ENCODE measurements at places on chromosomes 2 and 18.

DNA sequence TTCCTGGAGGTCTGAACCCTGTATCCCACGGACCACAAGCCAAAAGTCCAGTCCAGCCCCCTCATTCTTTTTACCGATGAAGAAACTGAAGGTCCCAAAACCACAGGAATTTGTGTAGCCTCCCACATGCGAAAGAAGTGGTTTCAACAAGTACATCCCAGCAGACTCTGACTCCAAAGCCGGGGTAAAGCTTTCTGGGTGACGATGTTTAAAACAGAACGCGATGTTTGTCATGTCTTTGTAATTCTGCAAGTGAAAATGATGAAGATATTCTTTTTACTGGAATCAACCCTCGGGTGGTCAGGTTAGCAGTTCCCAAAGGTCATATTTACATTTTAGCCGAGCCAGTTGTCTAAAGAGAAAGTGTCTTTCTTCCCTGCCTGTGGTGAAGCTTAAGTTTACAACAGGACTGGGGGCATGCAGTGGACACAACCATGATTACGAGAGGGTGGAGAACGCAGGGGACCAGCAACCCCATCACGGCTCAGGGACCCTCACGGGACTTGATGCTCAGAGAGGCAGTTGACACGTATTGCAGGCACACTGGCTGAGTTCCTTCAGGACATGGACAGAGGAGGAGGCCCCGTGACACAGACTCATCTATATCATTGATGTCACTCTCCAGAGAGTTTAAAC lies 17.8 kb upstream of the TMEM131 start:
- no peak for DNase-seq

- peak; percentile 72 for DNase-seq
Measured at GRCh38 chr2:12796657-12797056, 79.9 kb downstream of the TRIB2 start.

DNA sequence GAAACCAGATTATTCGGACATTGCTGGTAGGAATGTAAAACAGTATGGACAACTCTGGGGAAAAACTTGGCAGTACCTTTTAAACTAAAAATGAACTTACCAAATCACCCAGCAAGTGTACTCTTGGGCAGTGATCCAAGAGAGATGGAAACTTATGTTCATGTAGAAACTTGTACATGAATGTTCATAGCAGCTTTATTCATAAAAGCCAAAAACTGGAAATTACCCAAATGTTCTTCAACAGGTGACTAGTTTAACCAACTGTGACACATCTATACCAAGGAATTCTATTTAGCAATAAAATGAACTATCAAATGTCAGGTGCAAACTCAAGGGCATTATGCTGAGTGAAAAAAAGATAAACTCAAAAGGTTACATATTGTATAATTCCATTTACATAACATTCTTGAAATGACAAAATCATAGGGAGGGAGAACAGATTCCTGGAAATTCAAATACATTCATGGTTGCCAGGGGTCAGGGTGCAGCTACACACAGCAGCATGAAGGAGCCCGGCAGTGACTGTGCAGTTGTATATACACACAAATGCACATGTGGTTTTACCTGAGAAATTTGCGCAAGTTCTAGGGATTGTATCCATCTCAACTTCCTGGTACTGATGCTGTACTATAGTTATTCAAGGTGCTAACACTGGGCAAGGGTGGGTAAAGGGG lies 3.5 kb upstream of the RNU4ATAC start:
- DNase-seq: no peak

GRCh38 chr2:238030422-238031155 lies 30.2 kb upstream of the SCLY start:
- DNase-seq: no peak

DNA sequence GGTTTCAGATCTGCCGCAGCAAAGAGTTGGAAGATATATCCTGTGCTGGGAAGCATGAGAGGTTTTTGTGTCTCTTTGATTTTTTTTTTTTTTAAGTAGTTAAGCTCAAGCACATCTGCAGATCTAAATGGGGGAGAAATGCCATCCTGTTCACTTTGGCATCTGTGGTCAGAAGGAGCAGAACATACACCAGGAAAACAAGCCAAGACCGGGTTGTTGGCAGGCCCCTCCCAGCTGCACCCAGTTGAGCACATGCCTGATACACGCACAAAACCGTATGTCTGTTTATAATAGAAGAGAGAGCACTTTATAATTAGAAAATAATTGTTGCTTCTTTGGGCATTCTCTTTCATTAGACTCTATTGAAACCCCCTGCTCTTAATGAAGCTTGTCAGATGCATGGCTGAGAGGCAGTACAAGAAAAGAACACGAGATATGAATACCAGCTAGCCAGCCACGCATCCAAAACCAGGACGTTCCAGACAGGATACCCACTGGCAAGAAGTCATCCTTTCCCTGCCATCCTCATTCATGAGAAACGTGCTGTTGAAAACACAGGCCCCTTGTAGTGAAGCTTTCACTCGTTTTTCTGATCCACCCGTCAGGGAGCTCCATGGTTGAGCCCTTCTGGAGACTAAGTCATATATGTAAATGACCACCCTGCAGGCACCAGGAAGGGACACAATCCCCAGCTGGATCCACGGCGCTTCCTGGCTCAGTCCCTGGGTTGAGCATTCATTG lies 152.2 kb downstream of the ALPK2 start:
- DNase-seq: no peak

- no peak for DNase-seq
Measured at GRCh38 chr2:35708411-35708923, 647.1 kb upstream of the CRIM1 start.

GRCh38 chr18:29078273-29078672 lies 901.3 kb upstream of the CDH2 start:
- no peak for DNase-seq

DNA sequence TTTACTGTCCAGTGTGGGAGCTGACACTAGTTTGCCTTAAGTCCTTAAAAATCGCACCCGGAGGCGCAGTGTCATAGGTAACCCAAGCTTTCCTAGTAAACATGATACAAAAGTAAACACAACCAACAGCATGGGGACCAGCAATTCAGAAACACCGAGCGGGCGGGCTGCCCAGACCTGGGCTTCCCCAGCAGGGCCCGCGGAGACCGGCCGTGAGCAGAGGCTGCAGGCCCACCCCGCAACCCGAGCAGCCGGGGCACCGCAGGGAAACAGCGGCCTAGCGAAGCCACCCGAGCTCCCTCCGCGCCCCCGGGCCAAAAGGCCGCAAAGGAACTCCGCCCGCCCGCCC lies 296 bp downstream of the TTC21B start:
- no peak for DNase-seq

- DNase-seq: no peak
Measured at GRCh38 chr18:10135302-10135926, 221.6 kb downstream of the VAPA start.

- DNase-seq: no peak
Measured at GRCh38 chr18:58285449-58286130, 241.6 kb downstream of the NEDD4L start.

DNA sequence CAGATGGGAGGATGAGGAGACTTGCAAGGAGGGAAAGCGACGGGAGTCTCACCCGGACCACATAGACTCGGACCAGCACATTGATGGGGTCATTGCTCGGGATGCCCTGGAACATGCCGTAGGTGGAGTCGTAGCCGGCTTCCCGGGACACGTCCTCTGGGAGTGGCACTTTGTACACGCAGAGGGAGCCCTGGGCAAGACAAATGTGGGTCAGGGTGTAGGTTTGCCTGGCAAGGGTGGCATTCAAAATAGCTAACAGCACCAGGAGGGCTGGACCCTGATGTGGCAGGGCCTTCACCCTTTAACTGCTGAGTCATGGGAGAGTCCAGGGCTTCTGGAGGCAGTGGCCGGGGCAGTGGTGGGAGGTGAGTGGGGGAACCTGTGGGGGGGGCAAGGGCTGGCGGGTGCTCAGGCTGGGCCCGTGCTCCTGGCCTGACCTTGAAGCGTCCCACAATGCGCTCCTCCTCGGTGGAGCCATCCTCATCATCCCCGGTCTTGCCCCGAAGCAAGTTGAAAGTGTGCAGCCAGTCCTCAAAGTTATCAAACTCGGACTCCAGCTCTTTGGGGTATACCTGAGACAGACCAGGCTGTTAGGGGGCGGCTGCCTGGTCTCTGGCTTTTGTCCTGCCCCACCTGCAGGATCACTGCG lies 11.1 kb downstream of the OTOF start:
- no peak for DNase-seq

DNA sequence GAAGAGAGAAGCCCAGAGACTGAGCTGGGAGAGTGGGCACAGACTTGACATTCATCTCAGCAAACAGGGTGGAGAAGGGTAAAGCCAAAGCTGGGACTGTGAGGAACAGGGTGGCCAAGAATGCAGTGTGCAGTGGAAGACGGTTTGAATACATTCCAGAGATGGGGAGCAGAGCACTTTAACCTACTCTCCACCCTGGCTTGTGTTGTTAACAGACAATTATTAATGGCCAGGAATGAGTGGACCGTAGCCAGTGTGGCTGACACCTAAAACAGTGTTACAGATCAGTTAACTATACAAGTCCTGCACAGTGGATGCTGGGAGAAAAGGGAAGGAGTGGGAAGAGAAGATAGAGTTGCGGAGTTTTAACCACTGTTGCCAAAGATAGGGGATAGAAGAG lies 7.4 kb upstream of the NAB1 start:
- no peak for DNase-seq

Measured in forelimb muscle (tissue), 1 donor.